ENCODE measurements at places on chromosomes 5 and 9.
A peak's percentile ranks its signal among the peaks of the same experiment; 100 is the strongest.

DNA sequence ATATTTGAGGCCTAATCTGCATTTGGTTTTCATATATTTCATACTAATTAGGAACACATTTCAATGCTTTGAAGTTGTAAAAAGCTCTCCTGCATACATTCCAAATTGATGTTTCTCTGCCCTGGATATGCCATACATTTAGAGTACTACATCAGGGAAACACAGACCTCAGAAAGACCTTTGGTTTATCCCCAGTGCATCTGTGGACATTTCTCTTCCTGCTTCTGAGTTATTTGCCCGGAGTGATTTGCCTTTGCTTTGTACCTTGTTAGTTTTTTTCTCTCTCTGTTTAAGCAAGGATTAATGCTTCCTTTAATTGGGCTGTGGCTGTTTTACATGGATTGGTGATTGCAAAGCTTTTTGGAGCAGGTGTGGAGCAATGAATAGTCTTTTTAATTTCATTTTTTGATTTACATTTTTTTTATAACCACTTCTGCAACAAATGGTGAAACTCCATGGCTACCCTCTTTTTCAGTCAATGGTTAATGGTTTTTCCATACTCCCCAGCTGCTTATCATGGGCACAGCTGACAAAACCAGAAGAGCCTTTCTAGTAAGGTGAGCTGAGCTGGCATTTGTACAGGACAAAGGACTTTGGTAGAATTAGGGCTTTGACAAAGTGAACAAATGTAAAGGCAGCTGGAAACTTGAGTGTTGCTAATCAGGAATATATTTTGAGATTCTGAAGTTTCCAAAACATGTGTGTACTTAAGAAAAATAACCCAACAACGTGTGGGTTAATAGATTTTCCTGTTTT lies 54.2 kb downstream of the ZSWIM6 start:
- DNase-seq, result no peak

DNA sequence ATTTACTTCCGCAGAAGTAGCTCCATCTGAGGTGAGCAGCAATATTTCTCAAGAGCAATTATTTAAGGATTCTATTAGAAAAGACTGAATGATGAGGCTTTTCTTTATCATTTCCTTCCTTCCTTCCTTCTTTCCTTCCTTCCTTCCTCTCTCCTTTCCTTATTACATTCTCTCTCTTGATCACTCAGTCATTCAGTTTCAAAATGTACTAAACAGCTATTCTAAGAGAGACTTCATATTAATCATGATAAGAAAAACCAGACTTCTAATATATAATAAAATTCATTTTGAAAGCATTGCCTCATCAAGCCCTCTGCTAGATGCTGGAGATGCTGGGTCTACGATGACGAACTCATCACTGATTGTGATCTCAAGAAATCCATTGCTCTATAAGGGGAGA lies 30.4 kb upstream of the PAPPA start:
- DNase-seq, result no peak

GRCh38 chr5:127205147-127205546 lies 85.4 kb upstream of the MEGF10 start:
- no peak for DNase-seq

- DNase-seq, result no peak
Observed at GRCh38 chr9:61667559-61668121, 477.8 kb downstream of the SPATA31A7 start.

DNA sequence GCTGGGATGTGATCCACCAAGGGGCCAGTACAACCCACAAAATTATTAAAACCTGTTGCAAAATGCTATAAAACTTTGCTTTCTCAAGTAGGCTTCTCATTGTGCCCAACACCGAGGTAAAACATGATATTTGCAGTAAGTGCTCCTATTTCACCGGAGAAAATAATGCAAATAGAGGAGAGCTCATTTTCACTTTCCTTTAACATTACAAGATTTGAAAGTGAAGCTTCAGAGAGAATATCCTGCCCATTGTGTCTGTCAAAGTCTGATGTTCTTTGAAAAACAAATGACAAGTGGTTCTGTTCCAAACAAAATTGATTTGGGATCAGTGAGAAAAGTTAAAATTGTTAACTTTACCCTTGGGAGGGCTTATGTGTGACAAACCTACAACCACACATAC lies 287.1 kb downstream of the KCNN2 start:
- no peak for DNase-seq

GRCh38 chr9:128457207-128457606 lies 1.4 kb downstream of the ODF2 start:
- no peak for DNase-seq

DNA sequence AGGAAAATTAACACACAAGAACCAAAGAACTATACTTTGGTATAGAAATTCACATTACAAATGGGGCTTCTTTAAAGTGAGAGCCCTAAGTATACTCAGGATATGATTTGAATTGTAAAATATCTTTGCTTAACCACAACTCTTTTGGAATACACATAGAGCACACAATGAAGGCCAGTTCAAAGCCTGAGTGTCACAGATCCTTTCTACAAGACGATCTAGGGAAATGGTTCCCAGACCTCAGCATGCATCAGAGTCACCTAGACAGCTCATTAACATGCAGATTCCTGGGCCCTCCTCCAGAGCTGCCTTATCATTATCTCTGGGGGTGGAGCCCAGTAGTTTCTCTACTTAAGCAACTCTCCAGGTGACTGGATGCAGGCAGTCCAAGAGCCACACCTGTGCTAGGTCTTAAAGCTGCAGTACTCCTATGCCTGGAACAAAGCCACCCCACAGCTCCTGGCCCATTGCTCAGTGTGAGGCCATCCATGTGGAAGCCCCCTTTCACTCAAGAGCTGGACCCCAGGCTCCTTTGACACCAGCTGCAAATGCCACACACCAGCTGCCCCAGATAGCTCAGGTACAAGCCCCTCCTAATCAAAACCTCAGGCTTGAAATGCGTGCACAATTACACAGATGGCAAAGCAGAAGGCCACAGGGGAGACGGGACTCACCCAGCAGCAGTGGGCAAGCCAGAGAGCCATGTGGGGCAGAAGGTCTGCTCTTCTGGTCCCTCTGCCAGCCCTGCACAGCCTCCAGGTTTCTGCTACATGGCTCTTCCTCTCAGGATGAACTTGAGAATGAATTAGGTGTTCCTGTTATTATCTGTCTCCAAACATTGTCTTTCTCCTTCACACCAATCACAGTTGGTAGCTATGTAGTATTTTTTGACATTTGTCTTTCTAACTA lies 106.1 kb downstream of the SH3TC2 start:
- peak; percentile 57 for DNase-seq

- DNase-seq, result no peak
Observed at GRCh38 chr5:143957455-143957854, 145.5 kb downstream of the HMHB1 start.

- DNase-seq, result no peak
Observed at GRCh38 chr5:80837679-80838078, 122.5 kb upstream of the RASGRF2 start.

GRCh38 chr5:174189654-174190541 lies 144.4 kb downstream of the NSG2 start:
- peak; percentile 47 for DNase-seq

DNA sequence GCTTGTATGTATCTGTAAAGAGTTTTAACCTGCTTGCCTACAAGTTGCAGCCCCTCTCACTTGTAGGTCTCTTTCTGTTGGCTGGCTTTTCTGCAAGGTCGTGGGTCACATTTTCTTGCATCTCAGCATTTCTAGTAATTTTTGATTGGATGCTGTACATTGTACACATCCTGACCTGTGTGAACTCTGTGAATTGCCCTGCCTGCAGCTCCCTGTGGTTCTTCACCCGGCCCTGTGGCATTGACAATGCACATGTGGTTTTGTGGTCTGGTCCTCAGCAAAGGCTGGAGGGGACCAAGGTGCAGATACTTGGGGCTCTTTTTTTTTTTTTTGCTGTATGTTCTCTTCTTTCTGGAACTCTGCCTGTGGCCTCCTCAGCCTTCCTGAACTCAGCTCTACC lies 53.6 kb downstream of the WNK2 start:
- no peak for DNase-seq

DNA sequence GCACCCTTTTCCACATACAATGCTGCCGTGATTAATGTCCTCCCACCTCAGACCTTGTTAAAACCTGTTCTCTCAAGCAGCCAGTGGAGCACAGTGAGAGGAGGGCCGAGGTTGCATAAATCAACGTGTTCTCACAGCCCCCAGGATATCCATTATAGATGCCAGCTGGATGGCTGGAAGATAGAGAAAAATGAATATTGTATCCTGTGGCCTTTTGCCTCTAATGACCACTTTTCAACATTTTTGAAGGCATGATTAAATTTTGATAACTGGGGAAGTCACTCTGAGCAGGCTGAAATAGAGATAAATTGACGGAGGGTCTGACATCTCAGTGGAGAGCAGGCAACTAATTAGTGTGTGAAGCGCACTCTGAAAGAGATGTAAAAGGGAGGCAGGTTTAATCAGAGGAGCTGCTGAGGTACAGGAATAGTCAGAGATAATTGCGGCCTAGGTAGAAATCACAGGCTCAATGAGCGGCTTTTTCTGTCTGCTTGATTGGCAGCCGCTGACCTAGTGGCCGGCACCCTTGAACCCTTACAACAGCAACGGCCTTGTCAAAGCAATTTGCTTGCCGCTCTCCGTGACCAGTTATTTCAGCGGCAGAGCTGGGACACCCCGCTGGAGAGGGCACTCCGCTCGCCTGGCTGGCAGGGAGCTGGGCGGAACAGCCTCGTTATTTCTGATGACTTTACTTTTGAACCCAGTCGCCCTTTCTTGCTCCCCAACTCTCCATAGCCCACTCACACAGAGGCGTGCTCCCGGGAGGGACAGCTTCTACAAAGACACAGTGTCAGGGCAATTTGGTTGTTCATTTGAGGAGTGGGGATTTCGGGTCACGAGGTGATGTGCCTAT lies 560.7 kb downstream of the PSAT1 start:
- DNase-seq, result no peak

DNA sequence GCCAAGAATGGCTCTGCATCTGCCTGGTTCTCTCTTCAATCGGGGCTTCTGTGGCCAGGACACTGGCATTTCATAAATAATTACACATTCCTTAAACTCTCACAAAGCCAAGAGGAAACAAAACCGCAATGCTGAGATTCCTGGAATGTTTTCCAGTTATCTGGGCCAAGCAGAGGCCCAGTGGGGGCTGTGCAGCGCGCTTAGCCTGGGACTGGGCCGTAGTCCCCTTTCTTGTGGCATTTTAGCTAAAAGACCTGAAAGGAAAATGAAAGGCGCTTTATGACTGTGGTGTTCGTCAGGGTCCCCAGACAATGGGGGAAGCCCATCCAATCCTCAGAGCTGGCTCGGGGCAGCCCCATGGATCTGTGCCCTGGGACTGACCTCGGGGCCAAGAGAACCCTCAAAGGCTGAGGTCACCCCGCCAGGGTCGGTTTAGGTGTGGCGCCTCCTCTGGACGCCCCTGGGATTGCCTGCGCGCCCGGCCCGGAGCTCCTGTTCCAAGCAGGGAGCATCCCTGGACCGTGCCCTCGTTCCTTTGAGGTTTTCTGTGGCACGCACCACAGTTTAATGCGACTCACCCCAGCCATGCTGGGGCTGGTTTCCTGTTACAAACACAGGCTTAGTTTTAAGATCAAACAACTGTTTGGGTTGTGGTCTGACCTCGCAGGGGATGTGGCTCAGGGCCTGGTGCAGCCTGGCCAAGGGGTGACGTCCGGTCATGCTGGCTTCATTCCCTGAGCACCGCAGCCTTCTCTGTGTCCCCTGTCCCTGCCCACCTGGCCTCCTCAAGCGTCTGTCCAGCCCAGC lies 51.5 kb upstream of the NKD2 start:
- no peak for DNase-seq

DNA sequence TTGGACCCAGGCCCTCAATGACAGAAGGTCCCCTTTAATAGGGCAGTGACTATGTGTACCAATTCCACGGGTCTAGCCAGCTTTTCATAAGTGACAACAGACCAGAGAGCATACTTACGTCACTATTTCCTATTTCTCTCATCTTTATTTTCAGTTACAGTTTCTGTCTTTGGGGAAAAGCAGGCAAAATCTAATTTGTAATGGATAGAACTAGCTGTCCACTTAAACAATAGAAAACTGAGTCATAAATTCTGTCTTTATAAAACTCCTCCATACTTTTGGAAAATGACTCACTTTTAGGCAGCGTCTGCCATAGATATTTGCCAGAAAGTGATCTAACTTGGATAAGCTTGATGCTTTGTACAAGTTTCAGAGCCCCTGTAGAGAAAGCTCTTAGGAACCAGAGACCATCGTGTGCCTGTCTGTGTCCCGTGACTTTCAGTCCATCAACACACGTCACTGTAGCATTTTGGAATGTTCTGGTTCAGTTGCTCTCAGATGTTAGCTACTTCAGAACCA lies 101.9 kb downstream of the F2RL2 start:
- no peak for DNase-seq

DNA sequence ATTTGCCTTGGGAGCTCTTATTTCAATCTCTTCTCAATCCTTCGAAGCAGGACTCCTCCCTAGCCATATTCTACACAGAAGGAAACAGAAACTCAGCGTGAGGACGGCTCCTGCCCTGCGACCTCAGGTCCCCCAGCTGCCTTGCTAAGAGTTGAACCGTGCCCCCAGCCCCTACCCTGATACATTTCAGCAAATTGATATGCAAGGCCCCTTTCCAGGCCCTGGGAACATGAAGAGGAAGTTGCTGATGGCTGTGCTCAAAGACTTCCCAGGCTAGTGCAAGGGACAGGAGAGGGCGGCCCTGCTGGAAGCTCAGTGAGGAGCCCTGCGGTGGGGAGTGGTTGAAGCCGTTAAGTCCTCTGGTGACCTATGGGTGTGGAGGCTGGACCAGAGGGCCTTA lies 41.5 kb downstream of the BOD1 start:
- no peak for DNase-seq

DNA sequence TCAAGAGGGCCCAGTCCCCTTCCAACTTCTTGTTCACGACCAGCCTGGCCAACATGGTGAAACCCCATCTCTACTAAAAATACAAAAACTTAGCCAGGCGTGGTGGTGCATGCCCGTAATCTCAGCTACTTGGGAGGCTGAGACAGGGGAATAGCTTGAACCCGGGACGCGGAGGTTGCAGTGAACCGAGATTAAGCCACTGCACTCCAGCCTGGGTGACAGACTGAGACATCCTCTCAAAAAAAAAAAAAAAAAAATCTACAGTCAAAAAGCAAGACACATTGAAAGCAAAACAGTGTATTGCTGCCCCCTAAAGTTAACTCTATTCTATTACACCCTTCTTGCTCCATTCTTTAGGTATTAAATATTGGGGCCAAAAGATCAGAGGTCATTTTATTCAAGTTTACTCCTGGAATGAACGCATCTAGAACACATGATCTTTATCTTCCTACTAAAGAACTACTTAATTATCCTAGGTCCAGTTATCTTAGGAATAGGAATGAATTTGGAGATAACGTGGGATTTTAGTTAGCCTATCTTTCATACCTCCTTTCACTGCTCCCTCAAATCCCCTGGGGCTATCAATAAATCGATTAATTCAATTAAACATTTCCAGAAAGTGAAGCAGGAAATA lies 2.4 kb downstream of the ATG12 start:
- no peak for DNase-seq

DNA sequence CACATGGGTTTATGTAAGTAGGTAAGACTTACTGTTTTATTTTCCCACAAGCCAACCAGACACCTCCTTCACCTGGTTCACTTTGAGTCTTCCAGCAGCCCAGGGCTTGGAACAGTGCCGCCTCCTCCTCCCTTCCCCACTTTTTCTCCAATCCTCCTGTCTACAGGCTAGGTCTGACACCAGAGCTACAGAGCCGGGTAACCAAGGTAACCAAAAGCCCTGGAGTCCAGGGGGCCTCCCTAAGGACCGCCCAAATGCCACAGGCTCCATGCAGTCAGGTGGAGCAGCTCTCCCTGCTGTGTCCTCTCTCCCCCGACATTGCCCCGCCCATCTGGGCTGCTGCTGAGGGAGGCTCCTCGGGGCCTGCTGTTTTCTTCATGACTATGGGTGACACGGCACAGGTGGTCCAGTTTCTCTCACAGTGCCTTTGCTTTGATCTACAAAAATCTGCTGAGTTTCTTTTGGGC lies 138.0 kb upstream of the EFNA5 start:
- DNase-seq, result no peak
